ENCODE measurements at places on chromosomes 4 and X. TPM values are rescaled to one million over a fixed set of nuclear protein-coding genes. Genes with fewer than 3 reads are reported as not detected.

- no peaks in the 10 kb centered on the region for H3K36me3 ChIP-seq
- peak; percentile 19 for DNase-seq
- H3K4me3 ChIP-seq, result peak overlapping the region; percentile 12
- no peaks in the 10 kb centered on the region for H3K27me3 ChIP-seq
- peak overlapping the region; percentile 81 for H3K27ac ChIP-seq
Observed at GRCh38 chrX:130109429-130110378, 593 bp downstream of the ELF4 start.

DNA sequence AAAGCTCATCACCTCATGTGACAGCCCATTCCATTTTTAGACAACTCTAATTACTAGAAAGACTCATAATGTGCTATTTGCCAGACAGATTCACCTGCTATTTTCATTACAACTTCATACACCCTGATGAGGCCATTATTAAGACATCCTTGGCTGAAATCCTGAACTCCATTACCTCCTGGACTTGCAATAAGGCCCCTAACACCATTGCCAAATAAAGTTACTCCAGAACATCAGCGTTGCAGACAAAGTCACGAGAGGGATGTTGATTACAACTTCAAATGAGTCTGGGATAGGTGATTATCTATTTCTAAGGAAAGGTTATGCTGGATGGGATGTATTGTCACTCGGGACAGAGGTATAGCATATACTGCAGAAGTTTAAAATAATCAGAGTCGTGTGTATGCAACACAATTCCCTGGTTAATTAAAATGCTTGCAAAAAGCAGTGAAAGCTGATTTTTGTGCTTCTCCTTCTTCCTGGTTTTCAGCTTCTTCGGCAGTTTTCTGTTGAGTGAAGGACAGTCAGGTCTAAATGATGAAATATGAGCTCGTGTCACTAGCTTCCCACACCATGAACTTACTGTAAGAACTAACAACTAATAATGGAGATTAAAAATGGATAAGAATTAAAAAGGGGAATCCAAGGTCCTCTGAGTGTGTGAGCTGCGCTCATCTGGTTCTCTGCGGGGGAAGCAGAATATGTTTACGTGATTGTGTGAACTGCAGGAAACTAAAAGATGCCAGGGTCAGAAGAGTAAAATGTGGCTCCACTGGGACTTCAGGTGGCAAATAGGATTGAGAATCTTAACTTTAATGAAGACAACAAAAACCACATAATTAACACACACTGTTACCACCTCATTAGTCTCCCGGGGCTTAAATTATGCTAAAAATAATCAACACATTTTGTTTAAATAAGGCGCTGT is 17.6 kb upstream of the SOD3 start:
- H3K4me3 ChIP-seq, result no peak overlapping the region
- no peak overlapping the region for H3K27ac ChIP-seq
- H3K4me1 ChIP-seq, result no peaks in the 10 kb centered on the region
- H3K36me3 ChIP-seq, result no peaks in the 10 kb centered on the region

DNA sequence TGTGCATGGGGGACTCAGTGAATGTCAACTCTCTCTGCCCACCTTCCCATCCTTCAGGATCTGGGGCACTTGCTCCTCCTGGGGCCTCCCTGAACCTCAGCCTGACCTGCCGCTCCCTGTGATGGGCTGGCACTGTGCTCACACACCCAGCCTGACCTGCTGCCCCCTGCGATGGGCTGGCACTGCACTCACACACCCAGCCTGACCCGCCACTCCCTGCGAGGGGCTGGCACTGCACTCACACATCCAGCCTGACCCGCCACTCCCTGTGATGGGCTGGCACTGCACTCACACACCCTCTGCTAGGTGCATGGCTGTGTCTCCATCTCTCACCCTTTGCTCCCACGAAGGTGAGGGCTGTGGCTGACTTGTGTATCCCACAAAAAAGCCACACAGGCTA is 103.4 kb downstream of the ABLIM2 start:
- H3K27me3 ChIP-seq, result no peaks in the 10 kb centered on the region
- no peaks in the 10 kb centered on the region for H3K36me3 ChIP-seq
- H3K4me3 ChIP-seq, result no peak overlapping the region
- peaks cover 9% of the 10 kb centered on the region for H3K4me1 ChIP-seq
- no peak overlapping the region for H3K27ac ChIP-seq

DNA sequence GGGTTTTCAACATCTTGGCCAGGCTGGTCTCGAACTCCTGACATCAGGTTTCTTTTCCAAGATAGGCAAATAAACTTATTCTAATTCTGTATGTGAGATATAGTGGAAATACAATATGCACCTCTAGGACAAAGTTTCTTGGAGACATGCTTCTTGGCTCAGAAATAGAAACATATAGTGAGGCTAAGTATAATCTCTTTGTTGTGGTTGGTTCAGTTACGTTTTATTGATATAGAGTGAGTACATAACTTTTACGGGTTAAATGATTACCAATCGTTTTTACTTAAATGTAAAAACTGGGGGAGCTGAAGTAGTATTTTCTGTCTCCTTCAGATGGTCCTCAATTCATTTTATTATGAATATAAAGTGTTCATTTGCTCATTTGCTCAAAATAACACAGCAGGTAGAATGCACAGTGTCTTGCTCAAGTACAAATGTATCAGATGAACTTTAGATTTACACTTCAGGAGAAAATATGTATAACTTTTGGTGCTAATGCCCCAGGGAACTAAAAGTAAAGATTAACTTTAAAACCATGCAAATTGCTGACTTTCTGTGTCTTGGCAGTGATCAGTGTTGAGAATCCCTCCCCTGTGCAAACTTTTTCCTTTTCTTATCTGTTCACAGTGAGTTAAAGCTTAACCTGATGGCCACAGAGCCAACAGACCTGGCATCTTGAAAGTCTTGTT is 77.6 kb downstream of the AFF1 start:
- H3K27me3 ChIP-seq, result no peaks in the 10 kb centered on the region
- H3K4me3 ChIP-seq, result no peak overlapping the region
- DNase-seq, result peak; percentile 82
- peak overlapping the region; percentile 96 for H3K27ac ChIP-seq
- H3K4me1 ChIP-seq, result peaks cover 87% of the 10 kb centered on the region

- no peak for DNase-seq
- H3K27me3 ChIP-seq, result no peaks in the 10 kb centered on the region
- no peak overlapping the region for H3K4me3 ChIP-seq
- H3K4me1 ChIP-seq, result no peaks in the 10 kb centered on the region
- no peak overlapping the region for H3K27ac ChIP-seq
Observed at GRCh38 chr4:34790131-34790530, 1454.2 kb downstream of the ARAP2 start.

GRCh38 chr4:184446132-184446658 is 28.2 kb downstream of the IRF2 start:
- H3K4me1 ChIP-seq, result peaks cover 13% of the 10 kb centered on the region
- H3K27ac ChIP-seq, result no peak overlapping the region
- H3K36me3 ChIP-seq, result no peaks in the 10 kb centered on the region

DNA sequence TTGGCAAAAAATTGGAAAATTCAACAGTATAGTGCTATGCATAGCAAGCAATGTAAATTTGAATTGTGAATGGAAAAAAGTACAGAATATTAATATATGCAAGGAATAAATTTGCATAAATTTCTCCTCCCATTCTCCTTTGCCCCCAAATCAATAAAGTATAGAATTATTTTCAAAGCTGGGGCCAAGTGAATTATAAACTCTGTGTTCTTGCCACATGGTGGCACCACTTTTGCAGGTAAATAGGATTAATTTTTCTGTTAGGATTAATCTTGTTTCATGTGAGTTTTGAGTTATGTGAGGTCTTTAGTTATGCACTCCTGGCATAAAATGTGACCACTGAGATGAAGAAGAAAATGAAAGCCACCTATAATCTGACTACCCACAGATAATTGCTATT is 19.9 kb downstream of the COPS4 start:
- H3K27ac ChIP-seq, result no peak overlapping the region
- peaks cover 4% of the 10 kb centered on the region for H3K36me3 ChIP-seq
- DNase-seq, result no peak
- no peaks in the 10 kb centered on the region for H3K4me1 ChIP-seq
- H3K27me3 ChIP-seq, result no peaks in the 10 kb centered on the region

- H3K27me3 ChIP-seq, result no peaks in the 10 kb centered on the region
- H3K27ac ChIP-seq, result no peak overlapping the region
- H3K4me1 ChIP-seq, result no peaks in the 10 kb centered on the region
- no peak overlapping the region for H3K4me3 ChIP-seq
- DNase-seq, result no peak
Observed at GRCh38 chr4:66562276-66562806, 892.1 kb upstream of the EPHA5 start.

DNA sequence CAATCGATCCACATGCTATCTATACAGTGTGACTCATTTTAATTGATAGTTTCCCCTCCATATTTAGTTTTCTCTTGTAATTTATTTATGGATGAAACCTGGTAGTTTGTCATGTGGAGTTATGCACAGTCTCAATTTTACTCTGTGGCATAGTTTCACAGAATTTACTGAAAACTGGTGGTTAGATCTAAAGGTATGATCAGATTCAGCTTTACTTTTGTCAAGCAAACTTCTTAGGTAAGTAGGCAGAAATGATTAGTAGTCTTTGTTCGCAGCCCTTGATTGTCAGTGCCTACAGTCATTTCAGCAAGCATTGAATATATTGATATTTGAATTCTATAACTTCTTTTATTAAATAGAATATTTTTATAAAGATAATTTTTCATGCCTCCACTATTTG is 2.5 kb downstream of the ADD1 start:
- peaks cover 67% of the 10 kb centered on the region for H3K4me1 ChIP-seq
- H3K27ac ChIP-seq, result no peak overlapping the region
- H3K36me3 ChIP-seq, result no peaks in the 10 kb centered on the region
- no peak for DNase-seq

- peak; percentile 16 for DNase-seq
- no peaks in the 10 kb centered on the region for H3K36me3 ChIP-seq
- H3K27me3 ChIP-seq, result no peaks in the 10 kb centered on the region
Observed at GRCh38 chr4:48129307-48130014, 4.6 kb downstream of the TXK start.

The CFAP99 gene
- total RNA-seq, result not detected

The USP26 gene
- total RNA-seq, result not detected

The TEX11 gene
- total RNA-seq, result 0.66 TPM

The CXCL11 gene
- 0.52 TPM for total RNA-seq

The ASMT gene
- not detected for total RNA-seq

All from body of pancreas (tissue), 4 donors.